ENCODE measurements at places on chromosomes 3 and 15. TPM values are rescaled to one million over a fixed set of nuclear protein-coding genes. Genes with fewer than 3 reads are reported as not detected.
A peak's percentile ranks its signal among the peaks of the same experiment; 100 is the strongest.

DNA sequence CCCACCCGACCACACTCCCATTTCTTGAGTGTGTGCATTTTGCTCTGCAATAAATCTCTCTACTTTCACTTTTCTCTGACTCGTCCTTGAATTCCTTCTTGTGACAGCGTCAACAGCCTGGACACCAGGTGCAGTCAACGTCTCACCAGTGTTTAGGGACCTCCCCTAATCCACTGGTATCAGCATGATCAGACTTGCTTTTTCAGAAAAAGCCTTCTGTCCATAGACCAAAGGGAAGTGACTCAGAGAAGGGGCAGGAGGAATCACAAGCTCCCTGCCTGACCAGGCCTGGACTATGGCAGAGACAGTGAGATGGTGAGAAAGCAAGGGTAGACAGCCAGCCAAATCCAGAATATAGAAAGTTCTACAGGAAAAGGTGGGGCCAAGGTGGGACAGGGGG, 15.5 kb downstream of the CCR5 start:
- DNase-seq = no peak
- H3K36me3 ChIP-seq = no peaks in the 10 kb centered on the region
- no peaks in the 10 kb centered on the region for H3K27me3 ChIP-seq
- H3K4me3 ChIP-seq = no peak overlapping the region
- H3K4me1 ChIP-seq = no peaks in the 10 kb centered on the region

GRCh38 chr3:30691944-30692343, 85.5 kb downstream of the TGFBR2 start:
- H3K27me3 ChIP-seq = no peaks in the 10 kb centered on the region
- H3K27ac ChIP-seq = peak overlapping the region; percentile 81
- no peak for DNase-seq
- H3K4me3 ChIP-seq = no peak overlapping the region
- H3K4me1 ChIP-seq = peaks cover 83% of the 10 kb centered on the region

DNA sequence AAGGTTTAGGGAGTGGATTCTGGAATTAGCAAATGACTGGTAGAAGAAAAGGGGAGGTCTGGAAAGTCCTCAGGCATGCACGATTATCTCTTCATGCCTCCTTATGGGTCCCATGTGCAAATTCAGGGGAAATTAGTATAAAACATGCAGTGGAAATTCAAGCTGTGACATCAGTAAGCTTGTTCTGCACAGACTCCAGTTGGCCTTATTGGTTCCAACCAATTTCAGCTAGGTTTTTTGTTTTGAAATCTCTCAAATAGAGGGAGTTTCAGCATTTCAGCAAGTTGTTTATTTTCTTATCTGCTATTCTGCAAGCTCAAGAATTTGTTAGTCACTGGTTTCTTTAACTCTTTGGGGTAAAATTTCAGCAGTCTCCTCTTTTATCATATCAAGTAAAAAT, 774 bp upstream of the TMCO5A start:
- no peaks in the 10 kb centered on the region for H3K27me3 ChIP-seq
- H3K4me1 ChIP-seq = no peaks in the 10 kb centered on the region
- no peaks in the 10 kb centered on the region for H3K36me3 ChIP-seq
- no peak for DNase-seq
- H3K4me3 ChIP-seq = no peak overlapping the region
- H3K27ac ChIP-seq = no peak overlapping the region

DNA sequence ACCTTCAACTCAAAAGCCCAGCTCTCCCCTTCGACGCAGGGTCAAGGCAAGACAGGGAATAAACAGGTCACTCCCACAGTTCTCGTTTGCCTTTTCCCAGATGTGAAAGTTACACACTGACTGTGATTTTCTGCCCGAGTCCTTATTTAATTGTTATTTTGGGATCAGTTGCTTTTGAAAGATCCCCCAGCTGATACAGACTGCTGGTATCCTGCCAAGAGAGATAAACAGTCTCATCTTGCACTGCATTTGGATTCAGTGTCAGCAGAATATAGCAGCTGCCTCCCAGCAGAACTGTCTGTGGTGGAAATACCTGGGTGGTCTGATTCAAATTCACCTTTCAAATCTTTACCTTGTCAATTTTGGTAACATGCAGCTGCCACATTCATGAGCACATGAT, 56.0 kb upstream of the FAM3D start:
- no peak overlapping the region for H3K4me3 ChIP-seq
- no peaks in the 10 kb centered on the region for H3K36me3 ChIP-seq
- no peak for DNase-seq
- H3K27ac ChIP-seq = no peak overlapping the region

DNA sequence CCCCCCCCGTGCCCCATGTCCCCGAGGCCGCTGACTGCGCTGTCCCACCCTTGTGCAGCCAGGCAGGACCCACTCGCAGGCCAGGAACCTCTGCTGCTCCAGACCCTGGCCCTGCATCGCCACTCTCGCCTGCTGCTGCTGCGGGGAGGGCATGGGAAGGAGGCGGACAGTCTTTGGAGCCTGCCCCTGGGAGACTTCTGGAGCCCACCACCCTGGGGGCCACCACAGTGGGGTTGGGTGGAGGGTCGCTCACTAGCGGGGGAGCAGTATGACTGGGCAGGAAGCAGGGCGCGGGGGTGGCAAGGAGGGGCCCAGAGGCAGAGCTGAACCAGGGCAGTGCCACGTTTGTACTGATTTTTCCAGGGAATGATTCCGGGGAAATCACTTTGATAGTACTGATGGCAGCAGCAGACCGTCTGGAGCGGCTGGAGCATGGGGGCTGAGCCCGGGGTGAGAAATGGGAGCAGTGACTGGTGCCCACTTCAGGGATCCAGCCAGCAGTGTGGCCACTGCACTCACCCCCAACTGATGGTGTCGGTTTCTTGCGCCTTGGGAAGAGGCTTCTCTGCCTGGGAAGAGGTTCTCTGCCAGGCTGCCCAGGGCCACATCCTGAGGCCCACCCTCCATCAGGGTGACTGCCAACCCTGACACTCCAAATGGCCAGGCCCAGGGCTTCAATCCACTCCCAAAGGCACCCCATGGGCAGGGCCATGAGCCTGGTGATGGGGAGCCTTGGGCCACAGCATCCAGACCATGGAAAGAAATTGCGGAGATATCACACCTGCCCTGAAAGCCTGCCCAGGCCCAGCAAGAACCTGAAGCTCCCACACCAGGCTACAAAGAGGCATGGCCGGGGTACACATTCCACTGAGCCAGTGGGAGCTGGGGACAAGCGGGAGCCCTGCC, 53.7 kb downstream of the LSAMP start:
- H3K4me3 ChIP-seq = no peak overlapping the region
- no peak for DNase-seq
- no peaks in the 10 kb centered on the region for H3K4me1 ChIP-seq
- H3K27me3 ChIP-seq = no peaks in the 10 kb centered on the region
- no peak overlapping the region for H3K27ac ChIP-seq

DNA sequence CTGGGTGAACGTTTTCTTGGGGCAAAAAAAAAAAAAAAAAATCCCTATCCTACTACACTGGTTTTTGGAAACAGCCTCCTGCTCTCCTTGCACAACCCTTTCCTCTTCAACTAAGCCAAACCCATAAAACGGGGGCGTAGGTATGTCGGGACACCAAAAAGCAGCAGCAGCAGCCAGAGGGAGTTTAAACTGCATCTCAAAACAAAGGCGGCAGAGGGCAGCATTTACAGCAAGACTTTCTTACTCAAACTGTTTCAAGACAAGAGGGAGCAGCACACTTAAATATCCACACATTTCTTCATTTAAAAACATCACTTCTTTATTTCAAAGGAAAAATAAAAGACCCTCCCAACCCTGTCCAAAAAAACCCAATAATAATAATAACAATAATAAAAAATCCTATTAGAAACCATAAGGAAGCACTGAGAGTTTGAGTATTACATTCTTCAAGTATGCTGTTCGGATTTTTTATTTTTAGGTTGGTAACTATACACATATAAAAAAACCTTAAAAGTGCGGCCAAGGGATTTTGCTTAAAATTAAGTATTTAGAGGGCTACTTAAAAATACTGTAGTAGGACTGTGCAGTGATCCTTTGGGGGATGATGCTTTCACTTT, 43.9 kb upstream of the PLXND1 start:
- no peak overlapping the region for H3K27ac ChIP-seq
- H3K36me3 ChIP-seq = peaks cover 6% of the 10 kb centered on the region
- DNase-seq = peak; percentile 86
- no peaks in the 10 kb centered on the region for H3K4me1 ChIP-seq

GRCh38 chr15:100926258-100926657, 7.1 kb downstream of the LRRK1 start:
- no peak overlapping the region for H3K27ac ChIP-seq
- H3K36me3 ChIP-seq = peaks cover 4% of the 10 kb centered on the region
- no peaks in the 10 kb centered on the region for H3K27me3 ChIP-seq
- no peaks in the 10 kb centered on the region for H3K4me1 ChIP-seq

DNA sequence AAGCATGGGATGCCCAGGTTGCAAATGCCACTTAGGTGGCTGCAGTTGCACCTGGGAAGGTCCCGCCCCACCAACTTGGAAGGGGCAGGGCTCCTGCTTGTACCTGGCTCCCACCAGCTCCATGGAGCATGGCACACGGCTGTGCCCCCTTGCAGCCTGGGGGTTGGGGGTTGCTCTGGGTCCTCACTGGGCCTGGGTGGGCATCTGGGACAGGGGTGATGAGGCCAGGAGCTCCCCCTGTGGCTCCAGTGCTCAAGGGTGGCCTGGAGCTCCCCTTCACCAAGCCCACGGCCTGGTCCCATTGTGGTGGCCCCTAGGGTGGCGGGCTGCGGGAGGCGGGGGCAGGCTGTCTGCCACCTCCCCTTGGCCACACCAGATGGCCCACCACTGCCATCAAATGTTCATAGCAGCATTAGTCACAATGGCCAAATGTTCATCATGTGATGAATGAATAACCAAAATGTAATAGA, 36.7 kb downstream of the GHSR start:
- no peak for DNase-seq
- no peaks in the 10 kb centered on the region for H3K4me1 ChIP-seq
- H3K4me3 ChIP-seq = no peak overlapping the region
- H3K36me3 ChIP-seq = no peaks in the 10 kb centered on the region
- H3K27me3 ChIP-seq = no peaks in the 10 kb centered on the region
- no peak overlapping the region for H3K27ac ChIP-seq

DNA sequence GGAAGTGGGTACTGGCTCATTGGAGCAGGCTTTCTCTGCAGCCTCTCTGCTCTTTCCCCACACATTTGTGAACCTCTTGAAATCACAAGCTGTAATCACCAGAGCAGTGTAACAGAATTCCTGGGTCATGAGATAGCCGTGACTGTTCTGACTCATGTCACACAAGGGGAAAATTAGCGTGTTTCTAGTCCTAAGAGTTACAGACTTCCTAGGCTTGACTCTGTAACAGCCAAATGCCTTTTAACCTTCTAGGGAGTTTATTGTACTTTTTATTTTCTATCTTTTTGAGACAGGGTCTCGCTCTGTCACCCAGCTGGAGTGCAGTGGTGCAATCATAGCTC, 54.7 kb upstream of the TRAK1 start:
- H3K36me3 ChIP-seq = peaks cover 8% of the 10 kb centered on the region
- peak; percentile 78 for DNase-seq
- peak overlapping the region; percentile 85 for H3K27ac ChIP-seq
- no peaks in the 10 kb centered on the region for H3K27me3 ChIP-seq

GRCh38 chr15:74444106-74445062, 10.6 kb upstream of the SEMA7A start:
- H3K4me3 ChIP-seq = no peak overlapping the region
- no peaks in the 10 kb centered on the region for H3K27me3 ChIP-seq
- peaks cover 38% of the 10 kb centered on the region for H3K36me3 ChIP-seq
- H3K27ac ChIP-seq = no peak overlapping the region
- H3K4me1 ChIP-seq = no peaks in the 10 kb centered on the region
- no peak for DNase-seq

DNA sequence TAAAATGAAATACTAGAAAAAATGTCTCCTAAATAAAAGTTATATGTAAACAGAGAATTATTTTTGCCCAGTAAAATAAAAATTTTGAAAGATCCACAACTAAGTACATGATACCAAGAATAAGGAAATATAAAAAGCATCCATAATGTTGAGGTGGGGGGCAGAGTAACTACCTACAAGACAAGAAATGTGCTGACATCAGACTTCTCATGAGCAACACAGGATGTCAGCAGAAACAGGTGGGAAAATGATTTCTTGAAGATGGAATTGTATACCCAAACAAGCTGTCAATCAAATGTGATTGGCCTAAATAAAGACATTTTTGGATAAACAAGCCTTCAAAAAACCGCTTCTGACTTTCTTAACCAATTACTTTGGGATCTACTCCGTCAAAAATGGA, 143.9 kb upstream of the LIPC start:
- no peak overlapping the region for H3K4me3 ChIP-seq
- no peaks in the 10 kb centered on the region for H3K27me3 ChIP-seq
- H3K4me1 ChIP-seq = no peaks in the 10 kb centered on the region
- no peak overlapping the region for H3K27ac ChIP-seq
- no peak for DNase-seq
- H3K36me3 ChIP-seq = no peaks in the 10 kb centered on the region

DNA sequence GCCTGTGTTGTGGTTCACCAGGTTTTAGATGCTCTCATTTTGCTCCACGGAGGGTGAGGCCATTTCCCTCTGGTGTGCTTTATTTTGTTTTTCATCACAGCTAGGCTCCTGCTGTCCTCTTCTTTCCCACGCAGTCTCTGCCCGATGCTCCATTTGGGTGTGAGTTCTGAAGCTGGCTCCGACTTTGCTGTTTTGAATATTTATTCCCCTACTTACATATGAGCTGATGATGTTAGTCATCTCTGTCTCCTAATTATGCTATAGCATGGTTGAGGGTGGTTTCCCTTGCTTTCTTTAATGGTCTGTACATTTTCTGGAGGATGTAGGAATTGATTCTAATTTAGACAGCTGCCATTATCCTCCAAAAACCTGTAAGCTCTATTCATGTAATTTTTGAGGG, 168.1 kb upstream of the MYRIP start:
- H3K36me3 ChIP-seq = no peaks in the 10 kb centered on the region
- peaks cover 3% of the 10 kb centered on the region for H3K4me1 ChIP-seq
- no peak for DNase-seq
- H3K4me3 ChIP-seq = no peak overlapping the region

GRCh38 chr3:16109929-16110328, 64.6 kb upstream of the GALNT15 start:
- H3K27me3 ChIP-seq = no peaks in the 10 kb centered on the region
- no peak for DNase-seq
- no peaks in the 10 kb centered on the region for H3K4me1 ChIP-seq
- no peak overlapping the region for H3K27ac ChIP-seq

GRCh38 chr15:88477904-88478303, 10.4 kb downstream of the MRPS11 start:
- no peaks in the 10 kb centered on the region for H3K4me1 ChIP-seq
- H3K4me3 ChIP-seq = no peak overlapping the region
- no peak for DNase-seq

GRCh38 chr3:12415014-12415680, 69.1 kb upstream of the TSEN2 start:
- no peak for DNase-seq
- H3K4me1 ChIP-seq = no peaks in the 10 kb centered on the region
- no peaks in the 10 kb centered on the region for H3K36me3 ChIP-seq
- H3K27me3 ChIP-seq = no peaks in the 10 kb centered on the region

GRCh38 chr15:40511093-40511471, 40.3 kb downstream of the CHST14 start:
- H3K4me1 ChIP-seq = no peaks in the 10 kb centered on the region
- no peaks in the 10 kb centered on the region for H3K27me3 ChIP-seq
- H3K27ac ChIP-seq = peak overlapping the region; percentile 38
- DNase-seq = no peak
- peak overlapping the region; percentile 59 for H3K4me3 ChIP-seq

GRCh38 chr3:116849261-116849688, 139.7 kb downstream of the TUSC7 start:
- no peaks in the 10 kb centered on the region for H3K36me3 ChIP-seq
- no peak for DNase-seq
- no peak overlapping the region for H3K4me3 ChIP-seq
- no peaks in the 10 kb centered on the region for H3K4me1 ChIP-seq

The AMT gene
- total RNA-seq = 6.6 TPM

The PLCB2 gene
- 8.4 TPM for total RNA-seq

The C3orf20 gene
- not detected for total RNA-seq

The GPR87 gene
- total RNA-seq = not detected

The MITF gene
- total RNA-seq = 47.6 TPM

The HERC2 gene
- total RNA-seq = 50.8 TPM

The GPR176 gene
- 4.3 TPM for total RNA-seq
